ENCODE measurements at places on chromosomes 2 and 18. TPM values are rescaled to one million over a fixed set of nuclear protein-coding genes. Genes with fewer than 3 reads are reported as not detected.

- peak; percentile 13 for DNase-seq
Measured at GRCh38 chr2:106053581-106053980, 140.5 kb downstream of the UXS1 start.

GRCh38 chr2:177572236-177572671 is 179.7 kb downstream of the AGPS start:
- DNase-seq: no peak

GRCh38 chr18:79765491-79766245 is 32.1 kb upstream of the KCNG2 start:
- peak; percentile 75 for DNase-seq

The RAPGEF4 gene
- total RNA-seq: 2.2 TPM

GRCh38 chr2:136015699-136016098 is 30.3 kb upstream of the DARS1 start:
- DNase-seq: no peak

DNA sequence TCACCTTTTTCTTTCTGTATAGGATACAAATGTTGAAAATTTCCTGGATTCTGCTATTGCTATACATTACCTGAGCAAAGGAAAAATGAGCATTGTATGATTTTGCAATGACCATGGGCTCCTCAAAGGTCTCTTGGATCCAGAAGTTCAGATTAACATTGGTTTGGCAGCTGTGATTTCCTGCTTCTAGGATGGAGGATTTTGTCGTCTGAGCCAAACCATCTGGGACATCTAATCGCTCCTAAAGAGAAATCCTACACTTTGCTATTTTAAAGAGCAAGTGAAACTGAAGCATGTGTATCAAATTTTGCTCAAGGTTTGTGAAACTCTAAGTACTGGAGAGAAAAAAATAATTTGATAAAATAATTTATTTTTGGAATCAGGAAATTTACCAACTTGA is 115.1 kb upstream of the ST6GAL2 start:
- no peak for DNase-seq
